ENCODE measurements at places on chromosomes 7 and 10.

- DNase-seq: no peak
Observed at GRCh38 chr7:154994996-154995395, 7.9 kb downstream of the PAXIP1 start.

- DNase-seq: no peak
Observed at GRCh38 chr7:64558323-64558705, 4.6 kb downstream of the ZNF680 start.

- DNase-seq: no peak
Observed at GRCh38 chr10:35704401-35704800, 62.3 kb upstream of the FZD8 start.

- no peak for DNase-seq
Observed at GRCh38 chr10:59865101-59865500, 41.3 kb downstream of the CCDC6 start.

DNA sequence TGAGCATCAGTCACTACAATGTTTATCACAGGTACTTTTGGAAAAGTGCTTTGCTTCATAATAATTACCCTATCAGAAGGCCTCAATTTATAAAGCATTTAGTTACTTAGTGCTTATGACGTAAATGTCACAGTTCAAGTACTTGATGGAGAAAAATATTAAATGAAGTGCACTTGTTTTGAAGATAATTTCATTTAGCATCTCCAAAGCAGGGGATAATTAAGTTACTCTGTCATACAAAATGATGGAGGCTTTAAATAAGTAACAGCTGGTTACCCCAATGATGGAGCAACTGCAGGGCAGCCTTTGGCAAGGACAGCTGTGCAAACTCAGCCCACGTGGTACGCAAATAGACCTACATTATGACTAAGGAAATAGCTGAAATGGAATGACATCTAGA, 768.8 kb downstream of the GRM8 start:
- DNase-seq: no peak

GRCh38 chr10:124042656-124043309, 50.6 kb downstream of the CHST15 start:
- no peak for DNase-seq

DNA sequence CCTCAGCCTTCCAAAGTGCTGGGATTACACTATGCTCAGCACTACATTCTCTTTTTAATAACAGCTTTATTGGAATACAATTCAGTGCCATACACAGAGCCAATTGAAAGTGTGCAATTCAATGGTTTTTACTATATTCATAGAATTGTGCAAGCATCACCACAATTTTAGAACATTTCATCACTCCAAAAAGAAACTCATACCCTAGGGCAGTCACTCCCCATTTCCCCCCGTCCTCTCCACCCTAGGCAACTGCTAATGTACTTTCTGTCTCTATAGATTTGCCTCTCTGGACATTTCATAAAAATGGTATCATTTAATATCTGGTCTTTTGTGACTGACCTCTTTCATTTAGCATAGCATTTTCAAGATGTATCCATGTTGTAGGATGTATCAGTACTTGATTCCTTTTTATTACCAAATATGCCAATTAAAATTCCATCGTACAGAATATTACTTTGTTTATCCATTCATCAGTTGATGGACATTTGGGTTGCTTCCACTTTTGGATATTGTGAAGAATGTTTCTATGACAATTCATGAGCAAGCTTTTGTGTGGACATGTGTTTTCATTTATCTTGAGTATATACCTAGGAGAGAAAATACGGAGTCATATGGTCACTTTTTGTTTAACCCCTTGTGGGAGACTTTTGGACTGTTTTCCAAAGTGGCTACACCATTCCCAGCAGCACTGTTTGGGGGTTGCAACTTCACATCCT, 6.3 kb upstream of the XPNPEP1 start:
- DNase-seq: no peak

GRCh38 chr10:3652886-3653285, 132.1 kb downstream of the KLF6 start:
- peak; percentile 56 for DNase-seq

- DNase-seq: no peak
Observed at GRCh38 chr10:43979551-43979950, 330.9 kb upstream of the ZNF32 start.

GRCh38 chr10:69674786-69675185, 44.7 kb downstream of the FAM241B start:
- DNase-seq: no peak

- DNase-seq: no peak
Observed at GRCh38 chr10:112184379-112184778, 814 bp upstream of the GPAM start.

DNA sequence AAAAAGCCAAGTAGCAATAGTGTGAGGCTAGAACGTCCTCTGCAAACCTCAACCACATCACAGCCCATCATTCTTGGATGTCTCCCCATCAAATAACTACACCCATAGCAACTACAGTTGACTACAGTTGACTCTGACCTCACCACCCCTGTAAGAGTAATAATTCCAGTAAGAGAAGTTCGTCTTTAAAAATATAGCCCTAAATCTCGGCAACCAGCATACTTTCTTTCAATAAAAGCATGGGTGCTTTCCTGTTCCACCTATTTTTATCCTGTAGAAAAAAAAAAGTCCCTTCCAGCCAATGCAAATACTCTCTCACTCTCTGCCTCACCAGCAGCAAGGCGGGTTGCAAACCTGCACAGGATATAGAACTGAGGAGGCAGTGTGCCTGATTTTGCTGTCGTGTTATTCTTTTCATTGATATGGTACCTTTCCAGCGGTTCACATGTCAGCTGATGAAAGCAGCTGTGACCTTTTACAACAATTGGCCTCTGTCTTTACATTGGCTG, 187.5 kb upstream of the NFE2L3 start:
- DNase-seq: no peak

- no peak for DNase-seq
Observed at GRCh38 chr10:124997771-124998623, 56.1 kb downstream of the ZRANB1 start.

DNA sequence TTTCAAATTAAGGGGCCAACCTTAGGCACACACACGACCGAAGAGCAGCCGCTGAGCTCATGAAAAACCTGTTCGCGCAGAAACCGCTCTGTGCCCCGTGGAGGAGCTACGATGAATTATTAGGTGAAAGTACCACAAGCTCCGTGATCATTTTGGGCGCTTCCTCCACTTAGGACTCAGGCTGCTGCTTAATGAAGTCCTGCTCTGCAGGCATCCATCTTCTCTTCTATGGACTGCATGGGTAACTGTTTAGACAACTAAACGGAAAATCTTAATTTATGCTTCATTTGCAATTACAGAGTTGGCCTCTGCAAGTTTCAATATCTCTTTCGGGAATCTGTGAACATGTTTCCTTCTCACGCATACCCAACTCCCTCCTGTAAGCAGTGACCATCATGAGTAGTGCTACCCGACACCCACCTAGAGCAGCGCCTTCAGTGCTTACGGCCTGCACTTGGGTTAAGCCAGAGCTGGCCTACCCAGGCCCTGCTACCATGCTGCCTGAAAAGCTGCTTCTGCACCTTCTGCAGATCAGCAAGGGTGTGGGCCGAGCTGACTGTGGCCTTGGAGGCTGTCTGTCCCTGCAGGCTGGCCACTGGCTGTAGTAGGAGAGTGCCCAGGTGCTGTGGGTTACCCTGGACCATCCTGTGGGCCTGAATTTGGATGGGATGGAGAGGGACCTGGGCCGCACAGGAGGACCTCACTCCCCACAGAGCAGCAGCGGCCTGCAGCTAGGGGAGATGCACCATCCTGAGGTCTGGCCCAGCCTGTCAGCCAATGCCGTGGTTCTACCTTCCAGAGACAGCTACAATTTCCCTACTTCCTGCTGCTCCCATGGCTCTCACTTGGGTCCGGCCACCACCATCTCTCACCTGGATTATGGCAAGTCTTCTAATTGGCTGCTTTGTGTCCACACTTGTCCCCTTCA, 36.0 kb downstream of the GNA12 start:
- no peak for DNase-seq

DNA sequence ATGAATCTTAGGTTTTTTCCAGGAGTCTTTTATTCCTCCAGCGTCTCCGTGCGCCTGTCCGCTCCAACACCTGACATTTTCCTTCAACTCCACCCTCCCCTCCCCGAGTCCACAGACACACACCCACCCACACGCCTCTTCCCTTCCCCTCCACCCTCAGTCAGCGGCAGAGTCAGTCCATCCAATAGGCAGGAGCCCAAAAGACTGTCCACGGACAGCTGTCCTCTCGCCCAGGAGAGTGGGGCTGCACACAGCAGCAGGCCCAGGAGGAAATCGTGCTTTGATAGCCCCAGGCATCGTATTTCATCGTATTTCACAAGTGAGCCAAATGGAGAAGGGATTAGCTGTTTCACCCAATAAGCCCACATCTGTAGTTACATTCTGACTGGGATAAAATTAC, 285.1 kb downstream of the ZEB1 start:
- DNase-seq: no peak

- no peak for DNase-seq
Observed at GRCh38 chr7:116578526-116578925, 53.7 kb downstream of the CAV1 start.

DNA sequence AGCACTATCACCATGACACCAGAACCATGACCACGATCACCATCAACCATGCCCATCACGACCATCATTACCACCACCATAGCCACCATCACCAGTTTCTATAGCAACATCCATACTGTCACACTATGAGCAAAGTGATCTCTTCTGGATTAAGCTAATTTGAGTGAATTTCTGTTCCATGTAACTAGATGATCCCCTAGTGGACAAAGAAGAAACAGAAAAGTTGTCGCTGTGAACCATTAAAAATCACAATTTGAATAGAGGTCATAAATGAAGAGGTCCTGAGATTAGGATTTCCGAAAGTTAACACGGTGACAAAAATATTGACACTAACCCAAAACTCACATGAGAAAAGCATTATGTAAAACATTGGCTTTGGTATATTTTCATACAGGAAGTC, 77.6 kb downstream of the CLRN3 start:
- no peak for DNase-seq

DNA sequence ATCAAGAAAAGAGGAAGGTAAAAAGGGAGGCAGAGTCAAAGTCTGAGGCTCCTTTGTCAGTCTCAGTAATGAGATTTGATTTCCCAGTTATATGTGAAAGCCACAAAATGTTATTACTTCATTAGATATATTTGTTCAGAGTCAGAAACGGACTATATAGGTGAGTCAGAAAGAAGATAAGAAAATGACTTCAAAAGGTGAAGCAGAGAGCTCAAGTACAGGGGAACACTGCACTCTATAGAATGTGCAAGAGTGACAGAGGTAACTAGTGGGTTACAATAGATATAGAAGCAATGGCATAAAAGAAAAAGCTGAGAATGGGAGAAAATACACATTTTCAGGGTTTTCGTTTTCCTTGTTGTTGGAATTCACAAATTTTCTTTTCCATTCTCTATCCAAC, 43.3 kb downstream of the DGKB start:
- no peak for DNase-seq

- no peak for DNase-seq
Observed at GRCh38 chr10:96857301-96858012, 25.4 kb downstream of the LCOR start.

GRCh38 chr7:126727930-126728391, 524.8 kb downstream of the GRM8 start:
- DNase-seq: peak; percentile 3

- DNase-seq: no peak
Observed at GRCh38 chr10:74051736-74052342, 53.9 kb downstream of the VCL start.

GRCh38 chr10:30719832-30720231, 90.3 kb upstream of the LYZL2 start:
- no peak for DNase-seq

DNA sequence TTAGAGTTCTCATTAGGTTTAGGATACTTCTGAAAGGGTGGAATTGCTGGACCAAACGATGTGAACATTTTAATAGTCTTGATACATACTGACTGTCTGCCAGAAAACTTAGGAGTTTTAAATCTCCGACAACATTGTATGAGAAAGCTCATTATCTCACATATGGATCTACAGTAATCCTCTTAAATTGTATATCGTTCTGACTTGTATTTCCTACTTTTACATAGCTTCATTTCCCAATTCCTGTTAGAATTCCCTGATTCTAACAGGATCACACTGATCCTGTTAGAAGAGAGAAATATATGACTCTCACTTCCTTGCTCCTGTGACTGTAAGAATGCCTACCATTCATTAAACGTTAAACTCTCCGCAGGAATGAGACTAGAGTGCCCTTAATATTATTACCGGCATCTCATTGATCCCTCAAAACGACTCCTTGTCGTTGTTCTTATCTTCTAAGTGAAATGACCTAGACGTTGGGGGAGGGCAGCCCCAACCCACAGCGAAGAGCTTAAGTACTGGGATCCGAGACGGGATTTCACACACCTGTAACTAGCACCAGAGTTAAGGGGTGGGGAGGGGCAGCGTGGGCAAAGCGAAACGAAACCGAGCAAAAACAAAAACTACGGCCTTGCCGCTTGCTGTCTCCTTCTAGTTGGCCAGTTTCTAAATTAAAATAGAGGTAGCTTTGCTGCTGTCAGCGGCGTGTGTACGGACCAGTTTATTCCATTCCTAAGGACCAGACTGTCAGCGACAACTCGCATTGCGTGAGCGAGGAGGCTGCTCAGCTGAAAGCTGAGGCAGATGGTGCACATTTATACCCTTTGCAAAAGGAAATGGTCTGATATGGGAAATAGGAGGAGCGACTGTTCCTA, 678 bp upstream of the TMEM106B start:
- DNase-seq: no peak

DNA sequence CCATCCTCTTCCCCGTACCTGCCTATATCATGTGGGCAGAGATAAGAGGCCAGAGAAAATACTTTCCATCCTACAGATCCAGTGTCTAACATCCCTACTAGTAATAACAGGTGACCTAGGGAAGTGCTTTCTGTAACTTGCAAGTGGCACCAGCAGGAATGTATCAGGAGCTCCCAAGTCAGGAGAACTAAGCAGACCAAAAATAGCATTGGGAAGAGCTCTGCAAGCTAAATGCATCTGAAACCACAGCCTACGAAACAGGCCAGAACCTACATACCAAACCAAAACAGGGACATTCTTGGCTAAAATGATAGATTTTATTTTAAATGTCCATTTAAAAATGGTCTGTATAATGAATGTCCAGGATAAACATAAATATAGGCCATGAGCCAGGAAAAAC, 680.8 kb downstream of the PHTF2 start:
- DNase-seq: no peak

- DNase-seq: no peak
Observed at GRCh38 chr7:84190016-84190705, 4.4 kb downstream of the SEMA3A start.

DNA sequence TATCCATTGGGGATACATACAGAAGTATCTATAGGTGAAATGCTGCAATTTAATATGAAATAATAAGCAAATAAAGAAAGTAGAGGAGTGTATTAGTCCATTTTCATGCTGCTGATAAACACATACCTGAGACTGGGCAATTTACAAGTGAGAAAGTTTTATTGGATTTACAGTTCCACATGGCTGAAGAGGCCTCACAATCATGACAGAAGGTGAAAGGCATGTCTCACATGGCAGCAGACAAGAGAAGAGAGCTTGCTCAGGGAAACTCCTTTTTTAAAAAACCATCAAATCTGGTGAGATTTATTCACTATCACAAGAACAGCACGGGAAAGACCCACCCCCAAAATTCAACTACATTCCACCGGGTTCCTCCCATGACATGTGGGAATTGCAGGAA, 82.8 kb upstream of the TRIM24 start:
- DNase-seq: no peak

GRCh38 chr10:17247210-17247609, 19.2 kb downstream of the VIM start:
- DNase-seq: no peak

GRCh38 chr10:87546210-87546609, 41.5 kb downstream of the MINPP1 start:
- no peak for DNase-seq

- no peak for DNase-seq
Observed at GRCh38 chr7:129315960-129316359, 91.1 kb downstream of the AHCYL2 start.

GRCh38 chr10:74923556-74923955, 97.2 kb downstream of the KAT6B start:
- DNase-seq: no peak

Data from activated CD4-positive, alpha-beta T cell treated with anti-CD3 and anti-CD28 coated beads, Interleukin-2, amount 50 U/mL, for 48 hours (primary cell).